ENCODE measurements at places on chromosomes 3 and 15.

- DNase-seq, result no peak
Observed at GRCh38 chr15:40923551-40923950, 5.6 kb upstream of the DLL4 start.

GRCh38 chr3:104952146-104952972 lies 414.4 kb upstream of the ALCAM start:
- DNase-seq, result no peak

DNA sequence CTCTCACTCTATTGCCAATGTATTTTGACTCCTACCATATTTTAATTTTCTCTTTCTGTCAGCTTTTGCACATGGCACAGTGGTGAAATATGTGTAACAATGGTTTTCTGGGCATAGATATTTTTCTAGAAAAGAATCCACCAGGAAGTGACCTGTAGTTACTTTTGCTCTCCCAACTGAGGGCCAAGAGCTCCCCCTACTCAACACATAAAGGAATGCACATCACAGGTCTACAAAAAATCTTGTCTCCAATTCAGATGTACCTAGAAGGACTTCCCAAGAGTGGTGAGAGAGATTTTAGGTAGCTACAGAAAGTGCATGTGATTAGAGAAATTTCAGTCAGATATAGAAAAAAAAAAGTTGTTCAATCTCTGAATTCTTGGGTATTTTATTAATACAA lies 15.6 kb downstream of the CPA3 start:
- no peak for DNase-seq

- no peak for DNase-seq
Observed at GRCh38 chr3:101970905-101971304, 121.6 kb downstream of the NFKBIZ start.

DNA sequence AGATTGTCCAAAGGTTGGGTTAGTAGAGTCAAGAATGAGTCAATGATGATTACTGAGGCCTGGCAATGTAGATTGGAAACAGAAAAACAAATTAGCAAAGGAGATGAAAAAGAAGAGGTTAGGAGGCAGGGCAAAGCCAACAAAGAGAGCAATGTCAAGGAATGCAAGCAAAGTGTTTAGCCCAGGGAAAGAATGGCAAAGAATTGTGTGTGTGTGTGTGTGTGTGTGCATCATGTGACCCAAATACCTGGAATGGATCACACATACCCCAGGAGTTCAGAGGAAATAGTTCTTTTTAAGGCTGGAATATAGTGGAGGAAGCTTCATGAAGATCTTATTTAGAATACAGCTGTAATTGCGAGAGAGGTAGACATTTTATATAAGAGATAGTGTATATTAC lies 831.7 kb upstream of the ARPP21 start:
- no peak for DNase-seq

- no peak for DNase-seq
Observed at GRCh38 chr3:30500666-30501399, 105.6 kb upstream of the TGFBR2 start.

DNA sequence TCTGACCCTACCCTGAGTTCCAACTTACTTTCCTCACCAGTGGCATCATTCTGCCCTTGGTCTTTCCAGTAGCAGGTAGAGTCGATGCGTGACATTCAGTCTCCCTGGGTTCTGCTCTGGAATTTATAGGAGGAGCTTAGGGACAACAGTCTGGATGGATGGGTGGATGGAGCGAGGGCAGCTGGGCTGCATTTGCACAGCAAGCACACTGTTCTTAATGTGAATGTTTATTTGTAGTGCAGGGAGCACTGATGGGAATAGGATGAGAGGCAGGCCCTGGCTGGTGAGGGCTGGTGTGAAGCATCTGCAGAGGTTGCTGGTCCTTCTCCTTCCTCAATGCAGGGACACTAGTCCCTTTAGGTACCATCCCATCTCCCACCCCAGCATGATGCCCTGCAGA lies 176.2 kb downstream of the EPHB1 start:
- DNase-seq, result no peak

DNA sequence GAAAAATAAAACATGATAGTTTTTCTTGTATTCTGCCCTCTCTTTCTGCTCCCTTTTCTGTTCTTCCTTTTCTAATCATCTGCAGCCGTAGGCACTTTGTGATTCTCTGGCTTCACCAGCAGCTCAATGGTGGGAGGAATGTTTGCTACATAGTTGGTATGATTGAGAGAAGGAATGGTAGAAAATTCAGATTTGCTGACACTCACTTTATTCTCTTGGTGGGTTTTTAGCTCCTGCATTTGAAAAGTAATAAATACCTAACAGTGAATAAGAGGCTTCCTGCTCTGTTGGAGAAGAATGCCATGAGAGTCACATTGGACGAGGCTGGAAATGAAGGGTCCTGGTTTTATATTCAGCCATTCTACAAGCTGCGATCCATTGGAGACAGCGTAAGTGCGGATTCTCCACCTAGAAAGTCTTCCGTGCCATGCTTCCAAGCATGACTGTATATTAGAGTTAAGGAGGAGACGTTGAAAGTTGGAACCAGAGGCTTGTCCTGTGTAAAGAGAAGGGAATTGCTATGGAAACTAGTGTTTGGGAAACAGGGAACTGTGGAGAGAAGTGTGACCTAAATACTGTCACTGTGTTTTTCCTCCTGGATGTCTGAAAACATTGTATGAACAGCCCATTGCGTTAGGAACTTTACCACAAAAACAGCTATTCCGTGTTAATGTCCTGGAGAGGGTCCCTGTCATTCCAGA lies 148.9 kb downstream of the ITPR1 start:
- no peak for DNase-seq

DNA sequence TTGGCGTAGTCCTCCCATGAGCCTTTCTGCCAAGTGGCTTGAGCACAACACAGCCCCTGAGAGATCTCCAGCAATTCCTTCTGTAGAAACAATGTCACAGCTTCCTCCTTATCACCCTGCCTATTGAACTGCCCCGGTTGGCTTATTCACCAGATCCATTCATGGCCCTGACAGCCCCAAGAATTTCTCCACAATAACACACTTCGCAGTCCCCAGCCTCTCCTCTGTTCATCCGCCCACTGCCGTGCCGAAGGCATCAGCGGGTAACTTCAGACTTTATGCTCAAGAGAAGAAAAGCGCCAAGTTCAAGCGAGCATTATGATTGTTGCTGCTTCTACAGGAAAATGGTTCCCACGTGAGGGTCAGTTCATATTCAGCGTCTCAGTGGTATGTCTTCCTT lies 403.9 kb downstream of the VPS13C start:
- DNase-seq, result no peak

DNA sequence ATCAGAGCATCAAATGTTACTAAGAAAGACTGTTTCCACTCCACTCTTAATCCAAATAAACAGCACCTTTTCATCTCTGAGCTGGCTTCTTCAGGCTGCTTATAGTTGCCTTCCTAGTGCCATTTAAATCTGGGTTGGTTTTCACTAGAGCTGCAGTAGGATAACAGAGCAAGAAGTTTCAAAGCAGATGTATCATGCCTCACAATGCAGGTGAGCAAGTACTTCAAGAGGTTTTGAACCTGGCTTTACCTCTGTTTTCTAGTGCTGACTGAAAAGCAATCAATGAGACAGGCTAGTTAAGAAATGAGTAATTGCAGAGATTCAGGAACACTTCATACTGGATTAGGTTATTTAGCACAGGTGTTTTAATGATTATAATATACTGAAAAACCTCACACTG lies 147.7 kb upstream of the SATB1 start:
- DNase-seq, result no peak

DNA sequence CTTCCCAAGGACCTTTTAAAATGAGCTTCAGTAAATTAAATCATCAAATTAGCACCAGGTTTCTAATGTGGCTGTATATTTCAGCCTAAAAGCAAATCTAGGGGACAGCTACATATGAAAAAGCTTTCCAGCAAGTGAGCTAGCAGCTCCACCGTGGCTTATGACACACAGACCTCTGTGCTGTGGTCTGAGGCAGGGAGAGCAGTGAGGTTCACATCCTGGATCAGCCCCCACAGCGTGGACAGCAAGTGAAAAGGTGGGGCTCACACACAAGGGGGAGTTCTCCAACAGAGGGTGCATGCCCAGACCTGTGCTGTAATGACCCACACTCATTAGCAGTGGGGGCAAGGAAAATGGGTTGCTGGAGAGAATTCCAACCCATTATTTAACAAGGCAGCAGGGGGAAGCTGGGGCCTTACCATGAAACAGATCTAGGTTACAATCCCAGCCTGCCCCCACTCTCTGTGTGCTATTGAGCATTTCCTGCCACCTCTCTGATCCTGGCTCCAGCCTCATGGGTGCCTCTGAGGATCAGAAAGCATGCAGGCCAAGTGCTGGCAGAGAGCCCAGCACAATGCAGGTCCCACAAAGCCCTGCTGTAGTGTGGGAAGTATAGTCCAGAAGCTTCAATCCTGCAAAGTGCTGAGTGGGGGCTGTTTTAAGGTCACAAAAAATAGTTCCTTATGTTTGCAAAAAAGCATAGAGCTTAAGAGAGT lies 48.2 kb downstream of the RASGRF1 start:
- DNase-seq, result no peak

- DNase-seq, result no peak
Observed at GRCh38 chr15:40770147-40770721, 454 bp downstream of the C15orf62 start.

DNA sequence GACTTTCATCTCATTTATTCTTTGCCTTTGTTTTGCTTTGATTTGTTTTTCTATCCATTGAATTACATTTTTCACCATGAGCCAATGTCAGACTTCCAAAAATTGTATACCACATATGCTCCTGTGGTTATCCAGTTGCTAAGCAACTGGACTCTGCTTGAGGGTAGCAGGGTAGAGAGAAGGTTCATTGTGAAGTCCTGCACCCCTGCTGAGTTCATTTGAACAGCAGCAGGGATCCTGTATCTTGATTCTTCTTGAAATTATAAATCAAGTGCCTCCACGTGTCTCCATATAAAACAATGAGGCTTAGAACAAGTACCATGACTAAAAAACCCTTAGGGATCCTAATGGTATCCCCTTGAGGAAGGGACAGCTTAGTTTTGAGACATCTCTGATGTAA lies 449.3 kb downstream of the ROBO2 start:
- DNase-seq, result no peak

- DNase-seq, result peak; percentile 50
Observed at GRCh38 chr3:141796889-141797781, 33.9 kb downstream of the GRK7 start.

GRCh38 chr3:116226266-116226665 lies 219.0 kb downstream of the LSAMP start:
- no peak for DNase-seq

DNA sequence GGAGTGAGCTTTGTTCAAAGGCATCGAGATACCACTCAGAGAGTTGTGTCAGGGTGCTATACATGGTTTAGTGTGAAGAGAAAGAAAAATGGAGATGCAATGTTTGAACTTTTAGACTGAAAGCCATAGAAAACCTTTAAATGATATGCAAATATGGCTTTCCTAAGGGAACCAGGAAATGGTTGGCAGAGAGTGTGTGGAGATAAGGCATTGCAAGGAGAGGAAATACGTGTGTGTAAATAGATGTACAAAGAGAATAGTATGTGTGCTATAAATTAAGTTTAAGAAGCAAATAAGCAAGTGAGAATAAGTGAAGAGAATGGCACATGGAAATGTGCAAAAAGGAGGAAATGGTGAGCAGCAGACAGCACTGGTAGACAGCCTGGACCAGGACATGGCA lies 198.1 kb downstream of the SLC9A9 start:
- no peak for DNase-seq

- DNase-seq, result no peak
Observed at GRCh38 chr3:78894787-78895186, 873.0 kb downstream of the ROBO1 start.

DNA sequence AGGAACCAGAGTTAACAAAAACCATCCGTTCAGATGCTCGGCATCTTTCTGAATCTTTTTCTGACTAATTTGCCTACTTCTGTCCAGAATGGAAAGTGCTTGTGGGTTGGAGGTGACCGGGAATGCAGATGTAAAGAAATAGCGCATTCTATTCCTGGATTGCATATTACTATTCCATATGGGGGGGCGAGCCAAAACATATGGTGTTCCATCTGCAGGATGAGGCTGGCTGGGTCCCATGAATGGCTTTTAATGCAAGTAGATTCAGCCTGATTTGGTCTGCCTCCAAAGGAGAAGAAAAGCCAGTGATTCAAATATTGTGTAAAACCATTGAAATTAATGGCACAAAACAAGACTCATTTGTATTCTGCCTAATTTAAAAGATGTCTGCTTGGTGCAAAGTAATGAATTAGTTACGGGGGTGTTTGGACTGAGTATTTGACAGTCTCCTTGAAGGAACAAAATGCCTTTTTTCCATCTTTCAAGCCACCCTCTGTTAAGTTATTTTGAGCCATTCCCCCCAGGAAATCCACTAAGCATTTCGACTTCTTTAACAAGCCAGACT lies 99.0 kb downstream of the ST8SIA2 start:
- no peak for DNase-seq

- DNase-seq, result no peak
Observed at GRCh38 chr3:24965706-24966385, 462.2 kb upstream of the RARB start.

DNA sequence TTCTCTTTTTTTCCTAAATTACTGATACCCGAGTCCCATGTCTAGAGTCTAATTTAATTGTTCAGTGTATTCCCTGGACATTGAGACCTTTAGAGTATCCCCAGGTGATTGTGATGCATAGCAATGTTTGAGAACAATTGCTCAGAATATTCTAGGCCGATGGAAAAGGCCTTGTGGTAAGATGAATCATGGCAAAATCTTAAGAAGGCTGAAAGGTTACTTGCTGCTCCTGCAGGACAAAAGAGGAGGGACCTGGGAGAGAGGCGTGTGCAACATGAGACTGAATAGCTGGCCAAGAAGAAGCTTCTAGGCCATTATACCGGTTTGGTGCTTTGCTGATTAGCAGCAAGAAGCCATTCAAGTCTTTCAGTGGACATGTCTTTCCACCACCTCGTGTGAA lies 256.6 kb downstream of the ROBO2 start:
- DNase-seq, result no peak

DNA sequence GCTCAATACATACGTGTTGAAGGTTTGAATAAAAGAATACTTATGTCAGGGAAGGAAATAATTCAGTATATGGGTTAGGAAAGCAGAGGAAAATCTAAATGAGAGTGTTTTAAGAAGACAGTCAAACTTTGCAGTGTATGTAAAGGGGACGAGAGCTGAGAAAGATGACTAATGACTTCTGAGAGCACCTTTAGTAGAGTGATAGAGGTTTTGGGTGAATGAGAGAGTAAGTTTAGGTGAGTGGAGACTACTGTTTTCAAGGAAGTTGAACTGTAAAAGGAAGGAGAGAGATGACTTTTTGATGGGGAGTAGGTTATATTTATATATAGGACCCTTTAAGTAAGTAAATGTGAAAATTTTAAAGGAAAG lies 9.4 kb downstream of the TBC1D23 start:
- no peak for DNase-seq

DNA sequence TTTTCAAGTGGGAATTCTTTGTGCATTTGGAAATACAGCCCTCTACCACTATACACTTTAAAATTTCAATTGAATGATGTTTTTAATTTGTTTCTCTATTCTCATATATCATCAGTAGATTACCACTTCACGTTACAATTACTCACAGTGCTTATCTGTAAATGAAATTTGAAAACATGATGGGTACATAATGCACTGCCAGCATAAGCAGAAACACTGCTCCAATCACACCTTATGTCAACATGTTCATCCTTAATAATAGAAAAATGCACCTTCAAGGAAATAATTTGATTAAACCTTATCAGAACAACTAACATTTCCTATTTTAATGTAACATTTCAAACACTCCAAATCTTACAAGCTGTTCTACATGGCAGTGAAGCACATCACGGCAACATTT lies 718.4 kb downstream of the GBE1 start:
- DNase-seq, result no peak
